Stimulated activated CD8-positive, alpha-beta memory T cell treated with anti-CD3 and anti-CD28 coated beads, Interleukin-4, amount 100 ng/mL, for 4 hours (primary cell): ENCODE measurements at places on chromosomes 6 and 20.

GRCh38 chr6:53282741-53283140 is 66.0 kb downstream of the ELOVL5 start:
- no peak for DNase-seq

DNA sequence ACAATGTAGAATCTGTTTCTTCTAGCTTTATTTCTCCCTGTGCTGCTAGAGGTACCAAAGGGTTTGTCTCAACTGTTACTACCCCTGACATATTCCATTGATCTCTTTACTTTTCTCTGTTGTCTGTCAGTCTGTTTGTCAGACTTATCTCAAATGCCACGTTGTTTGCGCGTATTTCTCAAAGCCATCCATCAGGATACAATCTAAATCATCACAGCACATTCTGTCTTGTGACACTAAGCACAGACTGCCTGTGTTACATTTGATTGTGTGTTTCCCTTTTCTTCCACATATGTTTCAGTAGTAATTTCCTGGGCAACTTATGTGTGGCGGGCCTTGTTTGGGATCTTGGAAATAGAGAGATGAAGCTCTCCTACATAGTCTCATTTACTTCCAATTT is 30.2 kb upstream of the SERINC3 start:
- no peak for DNase-seq

GRCh38 chr20:8932192-8933165 is 136.4 kb upstream of the PLCB4 start:
- no peak for DNase-seq

GRCh38 chr6:135129136-135129856 is 51.8 kb upstream of the MYB start:
- DNase-seq, result no peak

GRCh38 chr6:55184782-55185530 is 10.6 kb downstream of the HCRTR2 start:
- DNase-seq, result no peak

- DNase-seq, result no peak
These were observed 89.6 kb upstream of the CDH4 start for GRCh38 chr20:61162451-61162850.

GRCh38 chr20:1391640-1392442 is 1.0 kb downstream of the FKBP1A start:
- DNase-seq, result no peak

DNA sequence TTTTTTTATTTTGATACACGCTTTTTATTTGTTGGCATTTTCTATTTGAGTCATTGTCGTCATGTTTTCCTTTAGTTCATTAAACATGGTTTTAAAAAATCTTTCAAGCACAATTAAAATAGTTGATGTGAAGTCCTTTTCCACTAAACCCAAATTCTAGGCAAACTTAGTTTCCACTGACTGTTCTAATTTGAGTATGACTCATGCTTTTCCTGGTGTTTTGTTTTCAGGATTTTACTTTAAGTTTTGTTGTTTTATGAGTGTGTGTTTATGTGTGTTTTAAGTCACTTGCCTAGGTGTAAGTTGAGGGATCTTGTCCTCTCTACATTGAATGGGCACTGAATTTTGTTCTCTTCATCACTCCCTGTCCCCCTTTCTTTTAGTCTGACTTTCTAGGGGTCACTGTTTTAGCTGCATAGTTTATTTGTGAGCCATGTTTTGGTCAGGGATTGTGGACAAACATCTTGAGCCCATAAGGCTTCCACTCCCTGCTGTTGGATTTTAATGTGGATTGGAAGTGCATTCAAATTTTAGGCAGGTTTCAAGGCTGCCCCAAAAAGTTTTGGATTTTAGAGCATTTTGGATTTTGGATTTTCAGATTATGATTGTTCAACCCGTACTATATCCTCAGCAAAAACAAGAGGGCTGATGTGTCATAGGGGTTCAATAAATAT is 94.8 kb downstream of the CDYL start:
- no peak for DNase-seq

GRCh38 chr6:17621003-17621402 is 20.9 kb downstream of the FAM8A1 start:
- DNase-seq, result no peak

- no peak for DNase-seq
These were observed 919.0 kb downstream of the KIF16B start for GRCh38 chr20:15654208-15654649.

DNA sequence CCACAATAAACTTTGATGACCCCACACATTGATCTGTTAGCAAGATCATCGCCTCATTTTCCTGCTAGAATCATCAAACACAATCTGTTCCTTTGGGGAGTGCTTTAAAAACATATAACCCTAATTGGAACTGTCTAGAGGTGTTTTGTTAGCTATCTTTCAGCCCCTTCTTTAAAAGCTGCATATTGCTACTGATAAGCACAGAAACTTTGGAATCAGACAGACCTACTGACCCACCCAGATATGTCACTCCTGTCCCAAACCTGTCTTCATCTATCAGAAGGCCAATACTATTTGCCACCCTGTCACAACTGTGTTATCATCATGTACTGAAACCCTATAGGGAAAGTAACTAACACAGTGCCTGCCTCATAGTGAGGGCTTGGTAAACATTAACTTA is 172.4 kb upstream of the SASH1 start:
- DNase-seq, result no peak

GRCh38 chr6:33117811-33118277 is 42.1 kb downstream of the HLA-DPB1 start:
- DNase-seq, result no peak

GRCh38 chr6:24460966-24461365 is 28.4 kb downstream of the GPLD1 start:
- no peak for DNase-seq

- DNase-seq, result no peak
These were observed 7.7 kb upstream of the SEC63 start for GRCh38 chr6:107965746-107966145.

DNA sequence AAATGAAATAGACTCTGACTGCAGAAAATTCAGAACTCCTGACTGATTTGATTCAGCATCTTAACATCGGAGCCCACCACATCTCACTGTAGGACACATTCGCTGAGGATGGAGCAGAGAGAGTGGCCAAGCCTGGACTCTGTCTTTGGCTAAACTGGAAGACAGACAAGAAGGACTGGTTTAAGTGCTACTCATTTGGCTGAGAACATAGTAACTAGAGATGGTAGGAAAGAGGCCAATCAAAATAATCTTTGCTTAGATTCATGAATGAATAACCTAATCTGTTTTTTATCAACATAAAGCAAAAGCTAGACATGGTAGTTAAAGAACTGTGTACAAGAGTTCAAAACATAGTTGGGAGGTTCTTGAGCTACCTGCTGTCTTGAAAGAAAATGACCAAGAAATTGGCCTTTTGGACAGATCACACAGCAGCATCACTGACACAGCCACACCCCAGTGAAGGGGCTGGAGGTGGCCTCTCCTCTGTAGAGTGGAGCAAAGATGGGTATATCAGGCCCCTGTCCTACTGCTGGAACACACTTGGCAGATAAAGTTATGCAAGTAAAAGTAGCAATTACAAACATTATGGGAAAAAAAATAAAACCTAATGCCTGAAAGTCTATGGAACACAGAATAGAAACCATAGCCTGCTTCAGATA is 87.1 kb upstream of the NT5E start:
- DNase-seq, result no peak

DNA sequence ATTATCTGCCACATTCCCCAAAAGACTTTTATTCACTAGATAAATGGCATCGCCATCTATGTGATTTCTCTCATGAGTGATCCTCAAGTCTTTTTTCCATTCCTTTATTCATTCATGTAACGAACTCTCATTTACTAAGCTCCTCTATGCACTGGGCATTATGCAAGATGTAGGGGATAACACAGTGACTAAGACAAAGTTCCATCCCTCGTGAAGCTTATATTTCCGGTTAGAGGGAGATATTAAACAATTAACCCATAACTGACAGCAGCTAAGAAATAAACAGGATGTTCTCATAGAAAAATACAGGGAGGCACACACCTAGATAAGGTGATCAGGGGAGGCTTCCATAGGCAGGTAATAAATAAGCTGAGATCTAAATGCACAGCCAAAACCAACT is 17.2 kb upstream of the PREX1 start:
- no peak for DNase-seq

GRCh38 chr6:136012198-136012887 is 160.8 kb downstream of the PDE7B start:
- DNase-seq, result no peak

- DNase-seq, result no peak
These were observed 174.7 kb downstream of the FOXC1 start for GRCh38 chr6:1784422-1784884.

- DNase-seq, result no peak
These were observed 11.3 kb upstream of the TRAM2 start for GRCh38 chr6:52588087-52588709.

DNA sequence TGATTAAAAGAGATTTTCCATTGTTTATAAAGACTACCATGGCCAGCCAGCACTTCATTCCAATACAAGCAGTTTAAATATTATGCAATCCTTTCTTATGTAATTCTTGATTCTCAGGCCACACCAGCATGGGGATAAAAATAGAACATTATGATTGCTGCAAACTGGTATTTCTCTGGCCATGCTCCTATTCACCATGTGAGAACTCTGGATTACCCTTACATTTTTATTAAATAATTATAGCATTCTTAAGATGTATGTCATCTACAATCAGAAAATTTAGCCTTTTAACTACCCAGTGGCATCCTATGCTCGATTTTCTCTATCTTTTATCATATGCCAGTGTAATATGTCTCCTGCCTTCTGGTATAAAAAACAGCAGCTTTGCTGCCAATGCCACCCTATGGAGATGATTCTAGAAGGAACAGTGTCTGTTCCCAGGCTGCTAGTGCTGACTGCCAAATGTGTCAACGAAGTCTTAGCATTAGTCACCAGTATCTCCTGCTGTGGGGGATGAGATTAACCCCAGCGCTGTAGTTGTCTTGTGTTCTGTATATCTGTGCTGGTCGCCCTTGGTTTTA is 501.4 kb downstream of the BCKDHB start:
- no peak for DNase-seq

DNA sequence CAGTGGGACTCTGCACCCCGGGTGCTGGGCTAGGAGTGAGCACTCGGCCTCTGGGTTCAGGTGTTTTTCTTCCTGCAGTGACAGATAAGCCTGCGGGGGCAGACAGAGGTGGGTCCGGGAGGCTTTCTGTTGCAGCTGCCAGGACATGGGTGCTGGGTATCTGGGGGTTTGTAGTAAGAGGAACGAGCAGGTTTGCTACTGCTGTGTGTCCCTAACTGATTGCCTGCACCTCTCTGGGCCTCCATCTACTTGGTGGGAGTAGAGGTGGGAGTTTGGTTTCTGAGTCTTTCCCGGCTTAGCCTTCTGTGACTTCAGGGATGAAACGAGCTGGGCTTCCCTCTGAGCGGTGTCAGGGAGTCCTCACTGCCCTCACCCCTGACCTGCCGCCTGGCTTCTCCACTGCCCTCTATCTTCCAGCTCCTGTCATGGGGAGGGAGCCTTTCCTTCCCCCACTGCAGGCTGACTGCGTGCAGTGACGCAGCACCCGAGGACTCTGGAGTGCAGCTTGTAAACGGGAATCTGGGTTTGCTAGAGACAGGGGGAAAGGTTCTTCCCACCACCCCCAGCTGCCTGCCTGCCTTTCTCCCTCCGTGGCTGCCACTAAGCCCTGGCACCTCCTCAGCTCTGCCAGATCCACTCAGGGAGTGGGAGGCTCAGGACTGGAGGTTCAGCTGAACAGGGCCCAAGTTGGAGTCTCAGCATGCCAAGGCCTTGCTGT is 6.7 kb downstream of the DLGAP4 start:
- no peak for DNase-seq

DNA sequence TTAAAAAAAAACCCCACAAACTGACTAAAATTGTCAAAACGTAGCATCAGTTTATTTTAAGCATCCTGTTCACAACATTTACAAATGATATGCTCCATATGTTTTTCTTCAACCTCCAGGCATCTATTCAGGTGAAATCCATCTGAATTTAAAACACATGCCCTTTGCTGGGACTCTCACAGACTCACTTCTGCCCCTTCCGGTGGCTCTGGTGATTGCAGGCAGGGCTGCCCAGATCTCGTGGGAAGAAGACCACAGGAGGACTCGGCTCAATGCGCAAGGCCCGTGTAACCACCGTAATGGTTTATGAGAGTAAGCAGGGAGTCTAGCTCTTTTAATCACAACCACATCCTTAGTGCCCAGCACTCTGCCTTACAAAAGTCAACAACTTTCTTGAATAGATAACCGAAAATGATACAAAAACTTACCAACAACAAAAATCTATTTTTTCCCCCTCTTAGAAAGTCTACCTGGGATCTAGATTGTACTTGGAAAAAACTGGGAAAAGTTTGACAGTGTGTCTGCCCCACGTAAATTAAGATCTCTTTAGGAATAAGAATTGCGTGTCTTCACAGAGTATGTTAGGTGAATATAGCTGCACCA is 139.1 kb downstream of the KIF16B start:
- DNase-seq, result no peak

DNA sequence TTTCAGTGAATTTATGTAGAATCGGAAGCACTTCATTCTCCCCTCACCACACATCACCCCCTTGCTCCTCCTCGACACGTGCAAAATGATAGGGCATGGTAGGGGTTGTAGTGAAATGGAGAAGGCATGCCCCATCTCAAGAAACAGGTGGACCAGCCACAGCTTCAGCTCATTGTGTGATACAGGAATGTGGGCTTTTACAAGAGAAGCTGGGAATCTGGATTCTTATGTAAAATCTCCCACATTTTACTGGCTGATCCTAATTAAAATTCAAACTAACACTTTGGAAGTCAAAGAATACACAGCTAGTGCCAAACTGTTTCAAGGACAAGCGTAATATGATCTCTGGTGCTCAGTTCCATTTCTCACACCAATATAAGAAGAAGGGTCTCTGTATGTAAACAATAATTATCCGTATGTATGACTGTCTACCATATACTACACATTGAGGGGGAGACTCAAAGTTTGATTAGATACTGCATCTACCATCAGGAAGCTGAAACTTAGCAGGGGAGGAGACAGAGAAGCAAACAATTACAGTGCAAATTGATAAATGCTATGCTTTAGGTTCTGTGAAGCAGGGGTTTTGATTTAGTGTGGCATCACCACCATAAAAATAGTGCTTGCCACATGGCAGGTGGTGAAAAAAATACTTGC is 24.3 kb upstream of the KIAA0408 start:
- no peak for DNase-seq

- no peak for DNase-seq
These were observed 84.8 kb upstream of the PLEKHG1 start for GRCh38 chr6:150514806-150515380.

- DNase-seq, result no peak
These were observed 48.8 kb downstream of the TULP4 start for GRCh38 chr6:158361068-158361467.

GRCh38 chr6:32317541-32317940 is 54.2 kb downstream of the TSBP1 start:
- no peak for DNase-seq
